H54 (cell line): ENCODE measurements at places on chromosomes 16 and 17.

DNA sequence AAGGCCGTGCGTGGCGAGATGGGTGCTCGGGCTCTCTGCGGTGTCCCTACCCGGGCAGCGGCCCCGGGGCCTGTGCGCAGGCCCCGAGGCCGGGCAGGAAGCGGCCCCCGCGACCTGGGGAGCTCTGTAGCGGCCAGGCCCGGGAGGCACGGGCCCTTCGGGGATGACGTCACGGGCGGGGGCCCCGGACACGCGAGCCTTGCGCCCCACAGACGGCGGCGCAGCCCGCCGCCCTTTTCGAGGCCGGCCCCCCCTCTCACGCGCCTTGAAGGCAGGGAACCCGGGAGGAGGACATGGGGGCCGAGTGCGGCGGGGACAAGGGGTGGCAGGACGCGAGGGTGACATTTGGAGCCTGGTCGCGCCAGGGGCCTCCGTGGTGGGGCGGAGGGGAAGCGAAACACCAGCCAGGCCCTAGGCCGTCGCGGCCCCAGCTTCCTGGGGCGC lies 1.1 kb downstream of the RAI1 start:
- DNase-seq, result peak; percentile 78

- peak; percentile 21 for DNase-seq
Observed at GRCh38 chr16:55257966-55258613, 65.9 kb upstream of the IRX6 start.

DNA sequence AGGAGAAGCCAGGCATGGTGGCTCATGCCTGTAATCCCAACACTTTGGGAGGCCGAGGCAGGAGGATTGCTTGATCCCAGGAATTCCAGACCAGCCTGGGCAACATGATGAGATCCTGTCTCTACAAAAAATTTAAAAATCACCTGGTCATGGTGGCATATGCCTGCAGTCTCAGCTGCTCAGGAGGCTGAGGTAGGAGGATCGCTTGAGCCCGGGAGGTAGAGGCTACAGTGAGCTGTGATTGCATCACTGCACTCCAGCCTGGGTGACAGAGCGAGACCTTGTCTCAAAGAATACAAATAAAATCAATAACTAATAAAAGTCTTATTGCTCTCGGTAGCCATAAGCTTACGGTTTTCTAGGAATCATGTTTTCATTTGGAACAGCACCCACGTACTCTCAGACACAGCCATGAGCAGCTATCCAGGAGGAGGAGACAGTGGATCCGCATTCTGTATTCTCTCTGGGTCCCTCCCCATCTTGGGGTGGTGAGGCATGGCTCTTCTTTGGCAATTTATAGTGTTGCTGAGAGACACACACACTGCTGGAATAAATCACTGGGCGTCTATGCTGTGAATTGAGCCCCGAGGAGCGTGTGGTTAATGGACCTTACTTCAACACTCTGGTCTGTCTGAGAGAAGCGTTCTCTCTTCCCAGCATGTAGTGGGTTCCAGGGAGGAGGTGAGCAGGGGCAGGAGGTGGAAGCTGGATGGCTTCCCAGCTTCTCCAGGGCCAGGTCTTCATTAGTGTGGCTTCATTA lies 8.5 kb upstream of the ADCY9 start:
- no peak for DNase-seq

- no peak for DNase-seq
Observed at GRCh38 chr16:73190688-73191659, 143.0 kb upstream of the ZFHX3 start.

DNA sequence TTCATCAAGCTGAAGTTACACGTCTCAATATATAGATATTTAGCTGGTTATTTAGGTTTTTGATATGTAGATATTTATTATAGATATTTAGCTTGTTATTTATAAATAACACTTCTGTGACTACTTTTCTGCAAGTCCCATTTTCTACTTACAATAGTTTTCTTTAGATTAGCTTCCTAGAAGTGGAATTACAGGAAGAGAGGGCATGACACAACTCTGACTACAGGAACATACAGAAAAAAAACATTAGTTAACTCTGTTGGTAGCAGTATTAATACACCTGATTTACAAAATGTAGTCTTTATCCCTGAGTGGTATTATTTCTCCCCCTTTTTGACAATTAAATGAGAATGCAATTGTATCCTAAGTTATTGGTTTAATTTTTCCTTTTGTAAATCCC lies 21.2 kb upstream of the CCL1 start:
- no peak for DNase-seq
